Dorsolateral prefrontal cortex (tissue), 122 donors: ENCODE measurements at places on chromosomes 1 and 21.

DNA sequence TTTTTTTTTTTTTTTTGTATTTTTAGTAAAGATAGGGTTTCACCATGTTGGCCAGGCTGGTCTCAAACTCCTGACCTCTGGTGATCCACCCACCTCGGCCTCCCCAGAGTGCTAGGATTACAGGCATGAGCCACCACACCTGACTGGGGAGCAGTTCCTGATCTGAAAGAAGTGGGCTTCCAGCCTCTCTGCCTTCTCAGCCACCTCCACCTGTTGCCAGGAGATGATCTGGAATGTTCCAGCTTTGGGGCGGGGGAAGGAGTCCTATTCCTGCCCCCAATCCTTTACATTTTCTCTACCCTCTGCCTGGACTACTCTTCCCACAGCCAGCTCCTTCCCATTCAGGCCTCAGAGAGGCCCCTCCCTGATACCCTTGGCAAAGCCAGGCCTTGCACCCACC lies 28.1 kb downstream of the RAP1GAP start:
- DNase-seq = no peak

- no peak for DNase-seq
These were observed 14.0 kb upstream of the PEF1 start for GRCh38 chr1:31658721-31659120.

GRCh38 chr21:37408464-37409193 lies 42.1 kb downstream of the DYRK1A start:
- DNase-seq = no peak

DNA sequence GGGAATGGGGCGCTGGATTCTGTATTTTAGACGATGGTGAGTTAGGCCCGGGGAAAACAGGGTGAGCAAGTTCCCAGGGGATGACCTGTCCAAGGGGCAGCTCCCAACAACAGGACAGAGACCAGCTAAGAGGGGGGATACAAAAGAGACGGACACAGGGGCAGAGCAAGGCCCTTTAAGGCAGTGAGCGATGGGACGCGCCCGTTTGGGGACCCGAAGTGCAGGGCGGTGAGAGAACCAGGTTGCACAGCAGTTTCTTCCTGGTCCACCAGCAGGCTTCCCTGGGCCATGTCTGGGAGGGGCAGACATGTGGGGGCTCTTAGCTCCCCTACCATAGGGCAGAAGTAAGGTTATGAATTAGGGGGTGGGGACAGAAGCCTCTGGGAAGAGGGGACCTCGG lies 22.0 kb downstream of the INAVA start:
- DNase-seq = no peak

- DNase-seq = no peak
These were observed 48.2 kb downstream of the UBE2T start for GRCh38 chr1:202293569-202293968.

DNA sequence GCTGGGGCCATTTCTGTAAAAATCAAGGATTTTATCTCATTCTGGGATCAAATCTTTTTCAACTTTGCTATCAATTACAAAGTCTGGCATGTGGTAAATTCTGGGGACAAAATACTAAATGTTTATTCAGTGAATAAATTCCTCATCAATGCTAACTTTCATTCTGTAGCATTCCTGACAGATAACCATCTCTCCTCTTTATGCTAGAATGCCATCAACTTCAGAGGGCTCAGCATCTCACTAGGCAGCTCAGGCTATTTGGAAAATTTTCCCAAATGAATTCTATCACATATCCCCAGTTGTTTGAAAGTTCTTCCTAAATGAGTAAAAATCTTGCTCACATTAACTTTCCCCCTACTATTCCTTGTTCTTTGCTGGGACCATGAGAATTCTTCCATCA lies 163.0 kb upstream of the DAB1 start:
- DNase-seq = no peak

- no peak for DNase-seq
These were observed 876 bp downstream of the DENND2C start for GRCh38 chr1:114668784-114669561.

DNA sequence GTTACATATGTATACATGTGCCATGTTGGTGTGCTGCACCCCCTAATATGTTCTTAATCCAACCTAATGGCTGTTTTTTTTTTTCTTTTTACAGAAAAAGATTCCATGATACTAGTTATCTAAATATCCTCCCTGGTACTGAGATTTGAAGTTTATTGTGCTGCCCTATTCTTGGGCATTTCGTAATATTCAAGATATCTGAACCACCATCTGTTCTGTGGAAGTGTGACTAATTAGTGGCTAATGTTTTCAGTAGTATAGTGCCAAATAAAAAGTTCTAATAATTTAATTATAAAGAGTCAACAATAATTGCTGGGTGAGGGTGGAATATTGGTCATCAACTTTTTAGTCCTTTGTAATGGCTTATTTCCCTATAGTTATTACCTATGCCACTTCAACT lies 217.5 kb downstream of the GABPA start:
- DNase-seq = no peak

- DNase-seq = no peak
These were observed 61.8 kb downstream of the KCND3 start for GRCh38 chr1:111927652-111928051.

- no peak for DNase-seq
These were observed 436.3 kb downstream of the PRDM2 start for GRCh38 chr1:14136152-14136763.

GRCh38 chr1:70072231-70072751 lies 133.1 kb downstream of the LRRC40 start:
- DNase-seq = no peak

DNA sequence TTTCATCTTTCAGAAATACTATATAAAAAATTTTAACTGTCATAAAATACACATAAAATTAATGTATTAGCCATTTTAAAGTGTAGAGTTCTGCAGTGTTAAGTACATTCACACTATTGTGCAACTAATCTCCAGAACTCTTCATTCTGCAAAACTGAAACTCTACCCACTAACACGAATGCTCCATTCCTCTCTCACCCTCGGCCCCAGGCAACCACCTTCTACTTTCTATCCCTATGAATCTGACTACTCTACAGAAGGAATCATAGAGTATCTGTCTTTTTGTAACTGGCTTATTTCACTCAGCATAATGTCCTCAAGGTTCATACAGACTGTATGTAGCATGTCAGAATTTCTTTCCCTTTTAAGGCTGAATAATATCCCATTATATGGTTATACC lies 43.4 kb downstream of the LTN1 start:
- no peak for DNase-seq

GRCh38 chr1:61424382-61424781 lies 300.6 kb downstream of the TM2D1 start:
- DNase-seq = no peak

DNA sequence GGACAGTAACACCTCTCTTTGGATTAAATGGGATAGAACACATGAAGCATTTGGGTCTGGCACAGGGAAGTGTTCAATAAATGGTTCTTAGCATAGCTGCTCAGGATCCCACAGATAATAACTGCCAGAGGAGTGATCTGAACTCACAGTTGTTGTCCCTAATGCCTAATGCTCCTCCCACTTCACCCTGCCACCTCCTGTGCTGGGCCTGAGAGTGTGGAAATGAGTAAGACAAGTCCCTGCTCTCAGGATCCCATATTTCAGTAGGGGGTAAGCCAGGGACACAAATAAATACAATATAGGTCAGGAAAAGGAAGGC lies 19.9 kb upstream of the FOXO6 start:
- no peak for DNase-seq

DNA sequence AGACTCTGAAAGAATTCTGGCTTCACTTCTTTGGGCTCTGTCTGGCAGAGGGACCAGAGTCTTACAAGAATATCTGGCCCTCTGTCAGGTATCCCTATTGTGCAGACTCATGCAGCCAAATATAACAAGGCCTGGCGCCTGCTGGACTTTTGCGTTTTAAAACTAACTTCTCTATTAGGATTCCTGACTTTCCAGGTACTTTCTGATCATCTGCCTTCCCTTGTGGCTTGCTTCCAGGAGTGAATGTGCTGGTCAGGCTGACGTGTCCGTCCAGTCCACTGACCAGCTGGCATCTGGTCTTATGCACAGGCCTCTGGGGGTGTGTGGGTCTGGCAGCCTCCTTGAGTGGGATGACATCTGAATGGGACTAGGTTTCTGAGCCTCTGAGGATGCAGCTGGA lies 8.6 kb upstream of the RAB29 start:
- DNase-seq = no peak

DNA sequence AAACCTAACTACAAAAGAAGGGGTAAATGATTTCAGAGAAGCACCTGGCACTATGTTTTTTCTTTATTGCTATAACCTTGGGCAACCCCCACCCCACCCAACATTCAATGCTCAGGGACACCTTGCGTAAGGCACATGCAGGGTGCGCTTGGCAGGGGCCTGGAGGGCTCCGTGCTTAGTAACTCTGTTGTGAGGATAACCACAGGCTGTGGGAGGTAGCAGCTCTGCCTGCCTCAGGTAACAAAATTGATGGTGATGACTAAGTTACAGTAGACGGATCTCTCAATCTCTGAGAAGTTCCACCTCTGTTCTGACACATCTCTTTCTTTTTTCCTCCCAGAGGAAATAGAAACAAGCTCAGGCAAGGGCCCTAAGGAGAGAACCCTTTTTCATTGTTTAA lies 8.7 kb upstream of the CCN1 start:
- no peak for DNase-seq

- DNase-seq = no peak
These were observed 33.2 kb upstream of the SLC19A1 start for GRCh38 chr21:45575304-45575992.

- DNase-seq = no peak
These were observed 24.4 kb downstream of the TBX15 start for GRCh38 chr1:118963456-118964430.

DNA sequence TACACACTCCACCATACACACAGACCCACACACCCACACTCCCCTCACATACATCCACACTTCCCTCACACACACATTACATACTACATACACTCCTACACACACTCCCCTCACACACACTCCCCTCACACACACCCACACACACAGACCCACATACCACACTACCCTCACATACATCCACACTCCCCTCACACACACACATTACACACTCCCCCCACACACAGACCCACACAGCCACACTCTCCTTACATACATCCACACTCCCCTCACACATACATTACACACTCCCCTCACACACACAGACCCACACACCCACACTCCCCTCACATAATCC lies 32.6 kb upstream of the SELENON start:
- DNase-seq = no peak

DNA sequence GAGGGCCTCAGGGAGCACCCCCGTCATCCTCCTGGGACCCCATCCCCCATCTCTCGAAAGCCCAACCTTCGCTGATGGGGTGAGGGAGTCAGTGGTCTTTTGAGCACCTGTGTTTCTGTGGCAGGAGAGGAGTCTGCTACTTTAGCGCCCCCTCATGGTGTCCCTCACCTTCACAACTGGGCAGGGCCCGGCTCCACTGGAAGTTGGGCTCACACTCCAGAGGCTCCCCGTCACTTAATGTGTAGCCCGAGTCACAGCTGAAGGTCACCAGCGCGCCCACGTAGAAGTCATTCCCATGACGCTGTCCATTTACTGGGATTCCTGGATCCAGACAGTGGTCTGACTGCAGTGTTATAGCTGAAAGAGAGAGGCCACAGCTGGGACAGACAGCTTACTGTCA lies 139.5 kb upstream of the HMGB4 start:
- DNase-seq = no peak

DNA sequence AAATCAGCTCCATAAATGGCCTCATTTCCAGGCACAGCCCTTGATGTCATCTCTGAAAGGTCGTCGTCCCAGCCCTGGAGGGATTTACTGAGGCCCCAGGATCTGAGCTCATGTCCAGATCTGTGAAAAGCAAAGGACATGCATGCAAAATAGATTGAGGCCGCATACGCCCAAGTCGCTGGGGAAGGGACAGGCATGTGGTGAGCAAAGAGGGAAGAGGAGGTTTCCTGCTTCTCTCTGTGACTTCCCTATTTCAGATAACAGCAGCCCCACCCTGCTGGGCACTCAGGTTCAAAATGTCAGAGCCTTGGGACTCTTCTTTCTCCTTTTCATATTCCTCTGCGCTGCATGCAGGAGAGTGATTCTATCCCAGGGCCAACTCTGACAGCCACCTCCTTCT lies 197.2 kb downstream of the ADSS2 start:
- DNase-seq = no peak

DNA sequence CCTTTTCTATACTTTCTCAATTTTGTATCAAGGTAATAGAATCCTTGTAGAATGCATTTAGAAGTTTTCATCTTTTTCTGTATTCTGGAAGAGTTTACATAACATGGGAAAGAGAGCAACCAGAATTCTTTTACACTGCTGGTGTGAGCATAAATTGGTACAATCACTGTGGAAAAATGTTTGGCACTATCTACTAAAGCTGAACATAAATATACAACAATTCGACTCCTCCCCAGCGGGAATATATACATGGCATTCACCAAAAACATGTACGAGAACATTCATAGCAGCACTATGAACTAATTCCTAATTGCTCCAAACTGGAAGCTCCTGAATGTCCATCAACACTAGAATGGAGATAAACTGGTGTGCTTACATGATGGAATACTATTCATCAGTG lies 1.8 kb upstream of the ACBD6 start:
- no peak for DNase-seq

DNA sequence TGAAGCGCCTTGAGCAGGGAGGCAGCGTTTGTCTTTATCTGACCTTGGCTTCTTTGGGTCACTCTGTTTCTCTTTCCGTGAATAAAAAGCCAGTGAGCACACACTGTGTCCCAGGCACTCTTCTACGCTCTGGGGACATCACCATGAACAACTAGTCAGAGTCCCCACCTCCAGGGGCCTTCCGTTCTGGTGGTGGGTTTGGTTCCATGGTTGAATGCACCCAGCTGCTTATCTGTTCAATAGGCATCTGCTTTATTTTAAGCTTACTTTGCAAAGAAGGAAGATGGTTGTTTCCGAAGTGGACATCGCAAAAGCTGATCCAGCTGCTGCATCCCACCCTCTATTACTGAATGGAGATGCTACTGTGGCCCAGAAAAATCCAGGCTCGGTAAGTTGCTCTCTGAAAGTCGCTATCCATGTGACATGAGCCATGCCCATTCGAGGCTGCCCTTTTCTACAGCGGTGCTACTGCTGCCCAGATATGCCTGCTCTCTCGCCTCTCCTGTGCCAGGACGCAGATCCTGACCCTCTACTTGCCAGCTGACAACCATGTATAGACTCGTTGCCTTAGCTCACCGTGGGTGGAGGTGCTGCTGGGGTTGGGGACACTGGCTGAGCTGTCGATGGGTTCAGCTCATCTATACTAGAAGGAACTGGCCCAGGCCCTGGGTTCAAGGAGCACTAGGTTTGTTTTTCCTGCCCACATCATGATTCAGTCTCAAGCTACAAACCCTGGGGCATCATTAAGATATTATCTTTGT lies 5.9 kb downstream of the MX1 start:
- no peak for DNase-seq
